ENCODE measurements at places on chromosomes 6 and 20.

DNA sequence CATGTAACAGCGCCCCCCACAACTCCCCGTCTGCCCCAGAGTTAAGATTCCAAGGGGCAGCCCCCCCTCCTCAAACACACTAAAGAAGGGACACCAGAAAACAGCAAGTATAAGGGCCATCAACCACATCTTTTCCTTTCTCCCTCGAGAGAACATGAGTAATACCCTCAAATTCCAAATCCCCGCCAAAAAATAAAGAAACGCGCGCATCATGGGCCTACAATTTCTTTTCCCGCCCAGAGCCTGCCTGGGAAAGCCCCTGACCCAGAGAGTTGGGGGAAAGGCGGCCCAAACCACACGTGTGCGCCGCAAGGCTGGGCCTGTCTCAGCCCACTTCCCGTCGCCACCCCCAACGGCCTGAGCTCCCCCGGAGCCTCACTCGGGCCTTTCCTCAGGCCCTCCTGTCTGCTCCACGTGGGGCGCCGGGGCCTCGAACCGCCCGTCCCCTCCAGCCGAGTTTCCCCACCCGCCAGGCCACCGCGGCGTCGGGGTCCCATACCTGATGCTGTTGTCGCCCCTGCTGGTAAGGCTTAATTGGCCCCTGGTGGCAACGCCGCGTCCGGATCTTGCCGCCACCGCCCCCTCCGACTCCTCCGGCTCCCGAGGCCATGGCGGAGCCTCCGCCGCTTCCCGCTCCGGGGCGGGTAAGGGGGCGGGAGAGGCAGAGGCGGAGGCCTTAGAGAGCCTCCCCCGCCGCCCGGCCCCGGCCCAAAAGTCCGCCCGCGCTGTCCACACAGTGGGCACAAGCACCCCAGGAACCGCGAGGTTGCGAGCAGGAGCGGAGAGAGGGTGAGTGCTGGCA lies 746 bp downstream of the NUP153 start:
- DNase-seq = peak; percentile 61

DNA sequence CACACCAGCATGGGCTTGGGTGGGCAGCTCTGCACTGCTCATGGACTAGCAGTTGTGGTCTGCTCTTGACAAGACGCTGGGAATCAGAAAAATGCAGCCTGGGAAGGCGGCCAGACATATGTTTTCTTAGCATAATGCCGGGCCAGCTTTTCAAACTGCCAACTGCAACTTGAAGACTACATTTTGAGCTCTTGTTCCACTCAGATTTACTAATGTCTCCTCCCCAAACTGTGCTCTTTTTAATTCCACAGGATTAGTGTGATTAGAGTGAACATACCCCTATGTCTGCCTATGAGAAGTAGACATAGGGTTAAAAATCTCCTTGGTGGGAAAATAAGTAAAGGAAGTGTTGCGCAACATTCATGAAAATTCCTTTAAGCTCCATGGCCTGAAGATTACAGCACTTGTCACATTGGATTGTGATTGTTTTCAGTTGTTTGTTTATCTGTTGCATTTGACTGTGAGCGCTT lies 5.3 kb upstream of the FNDC1 start:
- peak; percentile 8 for DNase-seq

GRCh38 chr6:143726015-143726647 lies 48.4 kb downstream of the PHACTR2 start:
- no peak for DNase-seq

DNA sequence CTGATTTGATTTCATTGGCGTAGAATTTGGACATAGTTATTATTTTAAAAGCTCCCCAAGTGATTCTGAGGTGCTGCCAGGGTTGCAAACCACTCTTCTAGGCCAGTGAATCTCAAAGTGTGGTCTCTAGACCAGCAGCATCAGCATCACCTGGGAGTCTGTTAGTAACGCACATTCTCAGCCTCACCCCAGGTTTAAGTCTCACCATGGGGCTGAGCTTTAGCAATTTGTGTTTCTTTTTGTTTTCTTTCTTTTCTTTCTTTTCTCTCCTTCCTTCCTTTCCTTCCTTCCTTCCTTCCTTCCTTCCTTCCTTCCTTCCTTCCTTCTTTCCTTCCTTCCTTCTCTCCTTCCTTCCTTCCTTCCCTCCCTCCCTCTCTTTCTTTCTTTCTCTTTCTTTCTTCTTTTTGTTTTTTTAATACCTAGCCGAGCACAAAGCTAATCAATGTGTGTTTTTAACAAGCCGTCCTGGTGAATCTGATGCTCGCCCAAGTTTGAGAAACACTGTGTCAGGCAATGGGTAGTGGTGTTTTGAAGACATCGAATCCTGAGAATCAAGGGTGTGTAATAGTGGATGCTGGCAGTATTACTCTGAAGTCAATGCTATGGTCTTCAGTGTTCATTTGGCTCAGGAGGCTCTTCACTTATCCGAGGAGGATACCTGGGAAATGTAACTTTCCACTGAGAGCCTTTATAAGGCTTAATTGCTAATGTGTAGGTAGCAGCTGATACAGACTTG lies 104.9 kb downstream of the SLX4IP start:
- no peak for DNase-seq

DNA sequence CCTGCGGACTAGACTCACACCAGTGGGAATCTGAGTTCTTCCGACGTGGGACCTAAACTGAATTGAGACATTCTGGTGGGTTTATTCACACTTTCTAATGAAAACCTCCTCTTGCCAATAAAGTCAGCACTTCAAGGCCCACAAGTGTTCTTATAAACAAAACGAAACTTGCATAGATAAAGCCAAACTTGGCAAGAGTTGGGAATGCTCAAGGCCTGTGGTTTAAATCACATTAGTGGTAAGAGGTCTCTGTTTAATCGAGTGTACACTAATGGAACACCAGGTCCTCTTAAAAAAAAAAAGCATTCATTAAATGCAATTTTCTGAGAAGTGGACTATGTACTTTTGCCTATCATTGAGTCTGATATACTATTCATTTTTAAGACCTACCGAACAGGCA lies 143.3 kb downstream of the SMOC2 start:
- DNase-seq = no peak

DNA sequence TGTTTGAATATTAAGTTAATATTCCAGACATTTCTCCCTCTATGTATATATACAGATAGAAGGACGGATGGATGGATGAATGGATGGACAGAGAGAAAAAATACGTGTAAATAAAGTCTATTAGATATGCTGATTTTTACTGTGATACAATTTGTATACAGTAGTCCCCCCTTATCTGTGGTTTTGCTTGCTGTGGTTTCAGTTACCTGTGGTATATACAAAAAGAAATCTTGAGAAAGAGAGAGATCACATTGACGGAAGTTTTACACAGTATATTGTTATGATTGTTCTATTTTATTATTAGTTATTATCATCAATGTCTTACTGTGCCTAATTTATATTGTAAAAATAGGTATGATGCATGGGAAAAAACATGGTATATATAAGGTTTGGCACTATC lies 290.2 kb downstream of the UTRN start:
- DNase-seq = no peak

- no peak for DNase-seq
These were observed 78.9 kb downstream of the CRYBG1 start for GRCh38 chr6:106439459-106439858.

GRCh38 chr20:48463096-48463720 lies 364.6 kb downstream of the PREX1 start:
- DNase-seq = no peak

DNA sequence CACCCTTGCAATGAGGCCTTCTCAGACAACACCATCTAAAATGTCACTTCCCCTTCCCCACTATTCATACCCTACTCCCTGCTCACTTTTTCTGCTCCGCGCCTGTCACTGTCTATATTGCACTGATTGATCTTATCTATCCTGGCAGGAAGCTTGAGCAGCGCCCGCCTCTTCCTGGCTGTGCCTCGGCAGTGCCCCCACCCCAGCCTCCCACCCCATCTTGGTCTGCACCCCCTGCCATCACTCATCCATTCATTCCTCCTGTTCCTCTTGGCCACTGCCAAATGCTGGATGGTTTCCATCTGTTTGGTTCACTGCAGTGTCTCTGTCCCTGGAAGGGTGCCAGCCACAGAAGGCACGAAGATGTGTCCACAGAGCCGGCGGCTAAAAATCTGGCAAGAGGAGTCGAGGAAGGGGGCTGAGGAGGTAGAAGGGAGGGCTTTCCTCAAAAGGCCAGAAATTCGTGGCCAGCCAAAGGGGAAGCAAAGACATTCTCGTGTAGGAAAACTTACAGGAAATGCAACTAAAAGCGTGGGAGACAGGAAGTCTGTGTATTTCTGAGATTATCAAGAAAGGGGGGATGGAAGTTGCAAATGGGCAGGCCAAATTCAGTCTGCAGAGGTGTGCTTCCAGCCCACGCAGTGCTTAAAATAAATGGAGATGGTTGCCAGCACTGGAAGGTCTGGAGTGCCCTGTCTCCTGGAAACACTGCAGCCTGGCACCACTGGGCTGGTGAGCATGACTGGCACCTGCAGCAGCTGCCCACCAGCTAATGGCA lies 27.6 kb downstream of the SYNJ2 start:
- DNase-seq = no peak

DNA sequence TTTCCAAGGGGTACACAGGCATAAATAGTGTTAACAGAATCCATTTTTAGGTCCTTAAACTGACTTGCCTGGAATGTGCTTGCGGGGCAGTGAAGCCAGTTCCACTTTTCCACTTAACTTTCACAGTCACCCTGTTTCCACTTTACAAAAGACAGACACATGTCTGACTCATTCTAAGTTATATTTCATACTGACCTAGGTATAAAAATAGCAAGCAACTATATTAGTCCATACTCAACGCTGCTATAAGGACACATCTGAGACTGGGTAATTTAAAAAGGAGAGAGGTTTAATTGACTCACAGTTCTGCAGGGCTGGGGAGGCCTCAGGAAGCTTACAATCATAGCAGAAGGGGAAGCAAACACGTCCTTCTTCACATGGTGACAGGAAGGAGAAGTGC lies 88.2 kb downstream of the MTFR2 start:
- DNase-seq = no peak

GRCh38 chr6:26660000-26660361 lies 435 bp upstream of the ZNF322 start:
- DNase-seq = no peak

- DNase-seq = peak; percentile 47
These were observed 16.1 kb downstream of the ZSCAN12 start for GRCh38 chr6:28383235-28384142.

DNA sequence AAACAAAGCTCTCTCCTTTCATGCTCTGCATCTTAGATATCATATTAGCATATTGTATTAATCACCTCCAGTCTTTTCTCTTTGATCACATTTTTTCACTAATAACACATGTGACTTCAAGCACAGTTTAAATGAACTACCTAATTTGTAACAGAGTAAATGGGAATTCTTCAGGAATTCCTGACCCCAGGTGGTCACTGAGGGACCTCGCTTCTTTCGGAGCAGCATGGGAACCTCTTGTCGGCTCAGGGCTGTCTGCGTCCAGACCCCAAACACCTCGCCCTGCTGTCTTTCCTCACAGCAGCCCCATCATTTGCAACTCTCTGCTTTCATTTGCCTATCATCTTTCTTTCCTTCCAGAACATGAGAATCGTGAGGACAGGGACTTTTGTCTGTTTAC lies 103.5 kb downstream of the DACT2 start:
- no peak for DNase-seq

All from T47D (cell line).